ENCODE measurements at places on chromosomes 2 and 18. TPM values are rescaled to one million over a fixed set of nuclear protein-coding genes. Genes with fewer than 3 reads are reported as not detected.

- no peak for DNase-seq
Observed at GRCh38 chr2:156540706-156541105, 104.5 kb downstream of the GPD2 start.

DNA sequence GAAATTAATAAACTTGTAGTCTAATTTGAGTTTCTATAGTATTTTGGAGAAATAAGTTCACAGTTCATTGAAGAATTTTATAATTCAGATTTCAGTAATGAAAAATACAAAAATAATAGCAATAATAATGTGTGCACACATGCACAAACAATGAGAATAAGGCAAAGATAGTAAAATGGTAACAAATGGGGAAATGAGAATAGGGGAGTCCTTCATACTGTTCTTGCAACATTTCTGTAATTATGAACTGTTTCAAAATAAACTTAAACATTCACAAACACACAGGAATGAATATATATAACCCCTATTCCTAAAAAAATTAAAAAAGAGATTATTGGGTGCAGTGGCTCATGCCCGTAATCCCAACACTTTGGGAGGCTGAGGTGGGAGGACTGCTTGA lies 63.9 kb downstream of the SPRED2 start:
- DNase-seq: no peak

Gene LOXHD1
- not detected for total RNA-seq

Gene STAT4
- total RNA-seq: 1.4 TPM

- no peak for DNase-seq
Observed at GRCh38 chr2:48174503-48174902, 268.2 kb upstream of the FBXO11 start.

All from MCF 10A (cell line).